ENCODE measurements at places on chromosomes 7 and 10.

- DNase-seq: no peak
These were observed 299.0 kb downstream of the MALRD1 start for GRCh38 chr10:19347621-19348020.

DNA sequence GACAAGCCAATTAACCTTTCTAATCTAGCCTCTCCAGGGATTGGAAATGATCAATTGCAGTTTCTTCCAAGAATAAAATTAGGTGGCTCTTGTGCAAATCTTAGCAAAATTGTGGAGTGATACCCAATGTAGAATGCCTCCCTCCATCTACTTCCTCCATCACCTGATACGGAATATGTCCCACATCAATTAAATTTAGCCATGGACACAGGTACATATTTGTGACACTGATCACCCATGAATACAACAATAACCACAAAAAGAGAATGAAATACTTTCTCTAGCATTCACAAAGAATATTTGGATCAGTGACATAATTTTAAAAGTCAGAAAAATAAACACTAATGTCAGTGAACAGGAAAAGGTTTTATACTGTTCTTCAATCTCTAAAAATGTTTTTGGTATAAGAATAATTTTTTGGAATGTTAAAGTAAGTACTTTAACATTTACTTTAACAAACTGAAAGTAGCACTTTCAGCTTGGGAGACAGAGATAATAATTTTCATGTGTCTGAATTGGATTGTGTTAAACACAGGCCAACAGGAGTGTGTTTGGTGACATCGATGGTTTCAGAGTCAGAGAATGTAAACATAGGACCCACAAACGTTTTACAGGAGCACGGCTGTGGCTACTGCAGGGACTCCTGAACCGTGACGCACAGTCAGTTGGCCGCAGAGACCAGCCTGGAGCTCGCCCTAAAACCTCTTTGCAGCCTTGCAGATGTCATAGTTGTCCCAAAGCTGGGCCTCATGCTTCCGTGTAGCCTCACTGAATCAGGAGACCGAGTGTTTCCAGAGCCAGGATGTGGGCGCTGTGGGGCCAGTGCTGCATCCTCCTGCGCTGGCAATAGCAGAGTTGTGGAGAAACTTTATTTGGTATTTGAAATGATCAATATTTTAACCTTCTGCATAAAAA, 7.2 kb downstream of the RBM20 start:
- DNase-seq: peak; percentile 75

DNA sequence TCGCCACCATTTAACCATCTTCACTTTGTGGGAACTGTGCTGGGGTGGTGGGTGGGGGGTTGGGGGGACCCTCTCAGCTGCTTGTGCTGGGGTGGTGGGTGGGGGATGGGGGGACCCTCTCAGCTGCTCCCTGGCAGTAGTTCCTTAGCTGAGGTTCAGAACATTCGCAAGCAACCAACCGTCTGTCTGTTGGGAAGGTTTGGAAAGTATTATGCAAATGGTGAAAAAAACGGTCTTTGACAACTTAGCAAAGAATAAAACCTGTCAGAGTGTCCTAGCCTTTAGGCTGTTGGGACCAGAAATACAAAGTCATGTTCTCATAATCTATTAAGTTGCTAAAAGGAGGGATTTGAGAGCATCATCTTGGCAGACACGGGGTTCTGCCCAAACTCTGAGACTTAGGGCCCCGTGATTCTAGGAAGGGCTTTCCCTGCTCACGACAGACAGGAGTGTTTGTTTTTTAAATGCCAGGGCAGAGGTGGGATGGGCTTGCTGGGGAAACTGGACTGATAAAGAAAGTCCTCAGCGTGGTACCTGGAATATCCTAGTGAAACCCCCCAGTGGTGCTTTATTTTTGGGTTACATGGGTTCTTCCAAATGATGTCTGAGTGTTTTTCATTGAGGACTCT, 14.1 kb upstream of the SRGN start:
- no peak for DNase-seq

DNA sequence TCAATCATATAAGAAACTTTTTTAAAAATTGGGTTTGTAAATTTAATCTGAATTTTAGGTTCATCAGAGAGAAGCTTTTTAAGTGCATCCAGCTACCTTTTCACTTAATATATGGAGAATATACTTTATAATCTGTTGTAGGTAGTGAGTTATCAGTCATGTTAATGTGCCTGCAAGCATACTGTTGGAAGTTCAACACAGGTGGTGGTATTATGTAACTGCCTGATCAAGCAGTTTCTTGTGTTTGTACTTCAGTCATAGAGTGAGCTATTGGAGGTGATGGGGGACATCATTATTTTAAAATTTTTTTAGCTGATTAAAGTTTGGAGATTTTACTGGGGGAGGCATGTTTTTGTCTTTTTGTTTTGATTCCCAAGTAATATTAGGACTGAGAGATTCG, 2.5 kb downstream of the TNKS2 start:
- DNase-seq: no peak

- no peak for DNase-seq
These were observed 104.6 kb downstream of the WDR37 start for GRCh38 chr10:1160561-1161314.

DNA sequence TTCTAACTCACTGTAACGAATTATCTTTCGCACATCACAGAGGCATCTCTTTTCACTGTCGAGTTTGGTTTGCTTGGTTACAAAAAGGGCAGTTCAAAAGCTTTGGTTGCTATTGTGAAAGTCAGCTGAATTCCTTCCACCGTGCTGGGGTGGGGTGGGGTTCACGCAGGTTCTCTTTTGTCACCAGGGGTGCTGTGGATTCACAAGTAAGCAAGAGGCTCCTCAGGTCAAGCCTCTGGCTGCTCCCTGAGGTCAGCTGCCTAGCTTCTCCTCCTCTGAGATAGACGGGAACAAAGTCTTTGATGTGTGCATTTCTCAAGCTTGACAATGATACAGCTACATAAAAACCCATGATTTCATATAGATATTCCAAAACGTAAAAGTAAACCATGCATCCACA, 47.7 kb downstream of the EGFR start:
- peak; percentile 57 for DNase-seq

- no peak for DNase-seq
These were observed 56.5 kb downstream of the ZNF467 start for GRCh38 chr7:149716932-149717307.

GRCh38 chr7:123242467-123243092, 42.8 kb upstream of the SLC13A1 start:
- no peak for DNase-seq

DNA sequence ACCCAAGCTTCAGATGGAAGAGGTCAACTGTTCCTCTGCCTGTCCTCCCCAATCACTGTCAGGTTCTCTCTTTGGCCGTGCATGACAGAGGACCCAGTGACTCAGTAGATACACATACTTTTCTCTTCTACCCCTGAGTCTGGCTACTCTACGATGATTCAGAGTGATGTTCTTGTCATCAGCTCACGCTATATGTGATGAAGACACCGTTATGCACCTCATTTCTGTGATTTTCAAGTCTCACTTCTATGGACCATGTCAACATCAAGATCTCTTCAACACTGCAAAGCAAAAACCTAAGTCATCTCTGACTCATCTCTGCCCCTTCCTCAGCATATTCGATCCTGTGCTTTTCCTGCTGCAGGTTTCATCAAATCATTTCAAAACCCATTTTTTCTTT, 76.6 kb upstream of the DGKI start:
- DNase-seq: peak; percentile 54

Measured in GM03348 (cell line).